ENCODE measurements at places on chromosomes 5 and 9. TPM values are rescaled to one million over a fixed set of nuclear protein-coding genes. Genes with fewer than 3 reads are reported as not detected.

GRCh38 chr9:37415011-37415719, 7.3 kb upstream of the GRHPR start:
- DNase-seq, result peak; percentile 77
- no peaks in the 10 kb centered on the region for H3K27me3 ChIP-seq
- H3K4me1 ChIP-seq, result peaks cover 11% of the 10 kb centered on the region
- peak overlapping the region; percentile 8 for H3K4me3 ChIP-seq
- no peaks in the 10 kb centered on the region for H3K36me3 ChIP-seq

DNA sequence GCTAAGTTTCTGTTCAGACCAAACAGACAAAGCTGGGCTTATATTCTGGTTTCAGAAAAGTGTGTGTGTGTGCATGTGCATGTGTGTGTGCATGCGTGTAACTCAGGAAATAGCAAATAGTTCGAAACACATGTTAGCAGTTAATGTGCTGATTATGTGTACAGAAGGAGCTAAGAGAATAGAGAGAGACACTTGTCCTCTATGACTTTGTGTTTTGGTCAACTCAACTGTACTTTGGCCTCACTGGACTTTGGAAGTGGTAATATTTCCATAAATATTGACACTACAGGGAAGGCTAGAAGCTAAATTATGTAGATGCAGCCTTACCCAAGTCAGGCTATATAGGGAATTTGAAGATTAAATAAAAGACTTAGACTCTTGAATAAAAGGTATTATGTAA, 155.5 kb downstream of the RAB3C start:
- no peaks in the 10 kb centered on the region for H3K36me3 ChIP-seq
- DNase-seq, result no peak
- no peaks in the 10 kb centered on the region for H3K4me1 ChIP-seq
- no peak overlapping the region for H3K4me3 ChIP-seq
- H3K27me3 ChIP-seq, result no peaks in the 10 kb centered on the region
- H3K27ac ChIP-seq, result no peak overlapping the region

DNA sequence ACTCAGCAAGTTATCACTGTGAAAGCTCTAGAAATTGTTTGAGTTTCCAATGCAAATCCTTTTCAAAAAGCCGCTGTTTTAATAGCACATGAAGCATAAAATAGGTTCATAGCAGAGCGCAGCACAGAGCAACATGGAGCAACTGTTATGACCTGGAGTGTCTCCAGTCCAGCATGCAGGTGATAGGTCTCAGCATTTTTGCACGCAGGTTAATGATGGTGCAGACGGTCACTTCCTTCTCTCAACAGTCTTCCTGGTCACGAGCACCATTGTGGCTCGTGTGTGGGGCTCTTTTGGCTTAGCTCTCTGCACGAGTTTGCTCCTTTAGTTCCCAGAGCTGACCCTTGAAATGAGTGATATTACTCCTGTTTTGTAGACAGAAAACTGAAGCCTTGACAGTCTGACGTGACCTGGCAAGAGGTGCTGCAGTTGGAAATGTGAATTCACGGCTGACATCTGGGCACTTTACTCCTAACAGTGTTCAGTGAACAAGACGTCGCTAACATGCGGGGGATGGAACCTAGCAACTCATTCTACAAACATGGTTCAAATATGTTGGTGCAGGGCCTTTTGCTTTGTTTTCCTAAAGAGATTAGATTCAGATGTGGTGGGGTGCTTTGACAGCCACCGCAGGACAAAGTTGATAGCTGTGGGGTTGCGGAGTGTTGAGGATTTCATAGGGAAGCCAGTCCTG, 10.0 kb downstream of the TENT4A start:
- H3K27ac ChIP-seq, result no peak overlapping the region
- peaks cover 74% of the 10 kb centered on the region for H3K4me1 ChIP-seq
- no peak overlapping the region for H3K4me3 ChIP-seq

DNA sequence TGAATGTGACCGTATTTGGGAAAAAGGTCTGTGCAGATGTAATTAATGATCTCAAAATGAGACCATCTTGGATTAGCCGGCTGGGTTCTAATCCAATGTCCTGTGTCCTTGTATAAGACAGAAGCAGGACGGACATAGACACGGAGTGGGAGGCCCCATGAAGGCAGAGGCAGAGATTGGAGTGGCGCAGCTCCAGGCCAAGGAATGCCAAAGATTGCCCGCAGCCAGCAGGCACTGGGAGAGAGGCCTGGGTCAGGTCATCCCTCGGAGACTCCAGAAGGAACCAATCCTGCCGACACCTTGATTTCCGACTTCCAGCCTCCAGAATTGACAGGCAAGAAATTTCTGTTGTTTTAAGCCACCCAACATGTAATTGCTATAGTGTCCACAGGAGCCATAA, 13.0 kb upstream of the GFI1B start:
- peaks cover 9% of the 10 kb centered on the region for H3K27me3 ChIP-seq
- H3K4me1 ChIP-seq, result no peaks in the 10 kb centered on the region
- no peak for DNase-seq
- no peak overlapping the region for H3K27ac ChIP-seq
- no peak overlapping the region for H3K4me3 ChIP-seq

SCGB3A2 gene
- total RNA-seq, result not detected

DNA sequence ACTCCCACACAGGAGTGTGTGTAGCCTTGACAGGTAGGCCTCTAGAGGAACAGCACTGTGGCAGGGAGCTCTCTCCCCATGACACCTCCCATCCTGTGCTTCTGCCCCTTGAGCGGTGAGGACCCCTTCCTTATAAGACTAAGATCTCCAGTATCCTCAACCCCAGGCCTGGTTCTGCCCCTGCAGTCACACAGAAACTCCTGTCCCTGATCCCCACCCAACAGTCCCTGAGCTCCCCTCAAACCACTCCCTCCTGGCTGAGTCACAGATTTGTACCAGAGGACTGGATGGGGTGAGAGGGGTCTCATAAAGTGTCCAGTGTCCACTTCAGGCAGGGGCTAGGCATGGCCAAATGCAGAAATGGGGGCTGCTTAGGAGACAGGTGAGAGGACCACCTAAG, 47.8 kb upstream of the CDKN2AIPNL start:
- H3K36me3 ChIP-seq, result no peaks in the 10 kb centered on the region
- H3K27me3 ChIP-seq, result no peaks in the 10 kb centered on the region
- H3K27ac ChIP-seq, result no peak overlapping the region
- H3K4me1 ChIP-seq, result no peaks in the 10 kb centered on the region
- no peak overlapping the region for H3K4me3 ChIP-seq

- peaks cover 25% of the 10 kb centered on the region for H3K27me3 ChIP-seq
- no peaks in the 10 kb centered on the region for H3K36me3 ChIP-seq
- H3K4me1 ChIP-seq, result peaks cover 5% of the 10 kb centered on the region
- no peak for DNase-seq
These were observed 1.1 kb upstream of the APBA1 start for GRCh38 chr9:69673311-69673640.

PCDHGA3 gene
- total RNA-seq, result not detected

GRCh38 chr5:139639619-139640380, 8.3 kb upstream of the CXXC5 start:
- peaks cover 30% of the 10 kb centered on the region for H3K4me1 ChIP-seq
- no peak overlapping the region for H3K4me3 ChIP-seq
- DNase-seq, result no peak
- peaks cover under 1% of the 10 kb centered on the region for H3K27me3 ChIP-seq
- peaks cover 3% of the 10 kb centered on the region for H3K36me3 ChIP-seq

DNA sequence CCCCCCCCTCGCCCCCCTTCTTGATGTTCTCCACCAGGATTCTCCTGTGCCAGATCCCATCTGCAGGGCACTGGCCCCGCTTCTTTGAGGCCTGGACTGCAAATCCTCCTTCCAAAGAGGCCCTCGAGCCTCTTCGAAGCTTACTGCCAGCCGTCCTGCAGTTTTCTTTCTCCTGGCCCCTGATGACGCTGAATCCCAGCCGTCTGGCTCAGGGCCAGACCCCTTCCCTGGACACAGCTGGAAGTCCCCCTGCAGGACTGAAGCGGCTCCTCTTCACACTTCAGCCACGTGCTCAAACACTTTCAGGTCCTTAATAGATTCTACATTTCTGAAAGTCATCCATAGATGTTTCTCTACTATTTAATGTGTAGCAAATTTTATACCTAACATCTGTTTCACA, 121.5 kb downstream of the EHMT1 start:
- peaks cover 12% of the 10 kb centered on the region for H3K4me1 ChIP-seq
- H3K27me3 ChIP-seq, result no peaks in the 10 kb centered on the region
- no peak overlapping the region for H3K4me3 ChIP-seq
- no peak overlapping the region for H3K27ac ChIP-seq

GRCh38 chr5:153974131-153974812, 64.4 kb downstream of the FAM114A2 start:
- H3K27me3 ChIP-seq, result no peaks in the 10 kb centered on the region
- H3K4me3 ChIP-seq, result no peak overlapping the region
- no peaks in the 10 kb centered on the region for H3K4me1 ChIP-seq
- DNase-seq, result peak; percentile 11
- H3K36me3 ChIP-seq, result no peaks in the 10 kb centered on the region
- H3K27ac ChIP-seq, result no peak overlapping the region

BTNL3 gene
- not detected for total RNA-seq

DNA sequence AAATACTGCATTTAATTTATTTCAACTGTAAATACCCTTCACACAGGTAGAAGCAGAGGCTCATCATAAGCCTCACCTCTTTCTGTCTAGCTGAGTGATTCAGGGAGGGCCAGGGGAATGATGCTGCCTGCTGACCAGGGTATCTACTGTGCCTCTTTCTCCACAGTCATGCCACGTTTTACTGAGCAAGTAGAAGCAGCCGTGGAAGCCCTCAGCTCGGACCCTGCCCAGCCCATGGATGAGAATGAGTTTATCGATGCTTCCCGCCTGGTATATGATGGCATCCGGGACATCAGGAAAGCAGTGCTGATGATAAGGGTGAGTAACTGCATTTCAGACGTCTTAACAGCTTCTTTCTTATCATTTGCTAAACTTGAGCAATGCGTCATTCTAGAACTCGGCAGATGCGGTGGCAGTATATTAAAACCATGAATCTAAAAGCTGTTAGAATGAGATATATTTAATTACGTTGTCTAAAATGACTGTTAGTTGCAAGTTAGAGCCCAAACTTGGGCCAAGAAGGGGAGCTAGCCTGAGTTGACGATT, 50.0 kb upstream of the LRRTM2 start:
- H3K4me1 ChIP-seq, result no peaks in the 10 kb centered on the region
- H3K4me3 ChIP-seq, result no peak overlapping the region
- no peak overlapping the region for H3K27ac ChIP-seq
- DNase-seq, result no peak

GRCh38 chr9:121498487-121499176, 1.0 kb downstream of the GGTA1 start:
- H3K4me1 ChIP-seq, result peaks cover 16% of the 10 kb centered on the region
- no peaks in the 10 kb centered on the region for H3K36me3 ChIP-seq
- H3K27ac ChIP-seq, result no peak overlapping the region
- H3K4me3 ChIP-seq, result peak overlapping the region; percentile 72
- peak; percentile 9 for DNase-seq

DNA sequence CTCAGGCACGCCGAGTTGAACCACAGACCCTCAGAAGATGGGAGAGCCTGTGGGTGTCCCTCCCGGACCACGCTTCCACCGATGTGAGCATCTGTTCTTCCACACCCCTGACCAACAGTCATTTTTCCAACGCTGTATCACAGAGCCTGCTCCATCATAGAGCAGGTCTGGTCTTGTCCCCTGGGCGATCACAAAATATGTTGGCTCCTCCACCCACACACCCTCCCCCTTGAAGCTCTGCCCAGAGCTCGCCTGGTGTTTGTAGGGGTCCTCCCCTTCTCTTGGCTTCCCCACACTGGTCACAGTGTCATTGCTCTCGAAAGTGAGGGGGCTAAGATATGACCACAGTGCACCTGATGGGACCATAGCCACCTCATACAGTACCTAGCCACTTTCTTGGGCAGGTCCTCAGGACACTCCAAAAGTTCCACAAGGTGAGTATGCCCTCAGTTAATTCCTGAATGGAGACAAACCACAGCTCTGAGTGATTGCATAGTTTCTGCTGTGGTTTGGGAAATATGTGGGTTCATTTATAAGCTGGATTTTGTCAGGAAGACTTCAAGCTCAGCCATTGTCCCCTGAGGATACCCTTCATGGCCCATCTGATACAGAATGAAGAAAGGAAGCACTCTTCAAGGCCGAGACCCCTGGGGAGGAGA, 3.5 kb upstream of the ZNF618 start:
- no peak overlapping the region for H3K4me3 ChIP-seq
- peaks cover 5% of the 10 kb centered on the region for H3K4me1 ChIP-seq
- DNase-seq, result no peak
- H3K27ac ChIP-seq, result no peak overlapping the region

GRCh38 chr5:89988998-89989655, 420.4 kb downstream of the CETN3 start:
- no peaks in the 10 kb centered on the region for H3K36me3 ChIP-seq
- no peaks in the 10 kb centered on the region for H3K4me1 ChIP-seq
- no peaks in the 10 kb centered on the region for H3K27me3 ChIP-seq
- no peak overlapping the region for H3K4me3 ChIP-seq
- H3K27ac ChIP-seq, result no peak overlapping the region

GRCh38 chr5:66795682-66796081, 199.5 kb downstream of the MAST4 start:
- no peak for DNase-seq
- no peak overlapping the region for H3K4me3 ChIP-seq
- H3K27me3 ChIP-seq, result peaks cover 21% of the 10 kb centered on the region
- no peaks in the 10 kb centered on the region for H3K4me1 ChIP-seq

DNA sequence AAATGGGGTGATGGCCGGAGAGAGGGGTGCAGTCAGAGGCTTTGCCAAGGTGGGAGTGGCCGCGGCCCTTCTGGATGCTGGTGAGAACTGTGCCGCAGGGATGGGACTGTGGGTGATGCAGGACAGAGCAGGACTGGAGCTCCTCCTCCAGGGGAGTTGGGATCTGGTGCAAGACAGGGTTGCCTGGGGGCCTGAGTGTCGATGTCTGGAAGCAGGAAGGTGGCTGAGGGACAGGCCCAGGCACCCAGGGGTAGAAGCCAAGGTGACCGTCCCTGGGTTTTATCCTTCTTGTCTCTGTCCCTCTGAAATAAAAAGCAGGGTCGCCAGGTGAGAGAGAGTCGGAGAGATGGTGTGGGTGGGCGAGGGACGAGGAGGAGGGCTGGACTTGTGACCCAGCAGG, 89.1 kb upstream of the IER5L start:
- H3K4me1 ChIP-seq, result peaks cover 26% of the 10 kb centered on the region
- no peak for DNase-seq
- H3K27ac ChIP-seq, result no peak overlapping the region
- H3K27me3 ChIP-seq, result peaks cover under 1% of the 10 kb centered on the region

DNA sequence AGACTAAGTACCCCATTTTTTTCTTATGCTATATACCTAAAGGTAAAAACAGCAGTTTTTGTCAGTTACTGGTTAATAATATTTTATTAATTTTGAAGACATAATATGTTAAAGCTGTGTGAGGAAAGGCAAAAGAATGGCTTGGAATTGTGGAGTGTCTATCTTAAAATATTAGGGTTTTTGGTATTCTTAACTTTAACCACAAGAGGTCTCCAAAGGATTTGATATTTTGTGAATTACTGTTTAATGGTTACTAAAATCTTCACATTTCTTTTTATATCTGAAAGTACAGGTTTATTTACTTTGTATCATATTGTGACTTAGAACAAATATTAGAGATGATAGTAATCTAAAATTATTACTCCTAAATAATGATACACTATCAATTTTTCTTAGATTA, 32.0 kb upstream of the DHFR start:
- H3K4me1 ChIP-seq, result peaks cover 23% of the 10 kb centered on the region
- no peak overlapping the region for H3K27ac ChIP-seq

HAPLN1 gene
- total RNA-seq, result not detected

AJM1 gene
- total RNA-seq, result 2.8 TPM
